ENCODE measurements at places on chromosomes 4 and X.

DNA sequence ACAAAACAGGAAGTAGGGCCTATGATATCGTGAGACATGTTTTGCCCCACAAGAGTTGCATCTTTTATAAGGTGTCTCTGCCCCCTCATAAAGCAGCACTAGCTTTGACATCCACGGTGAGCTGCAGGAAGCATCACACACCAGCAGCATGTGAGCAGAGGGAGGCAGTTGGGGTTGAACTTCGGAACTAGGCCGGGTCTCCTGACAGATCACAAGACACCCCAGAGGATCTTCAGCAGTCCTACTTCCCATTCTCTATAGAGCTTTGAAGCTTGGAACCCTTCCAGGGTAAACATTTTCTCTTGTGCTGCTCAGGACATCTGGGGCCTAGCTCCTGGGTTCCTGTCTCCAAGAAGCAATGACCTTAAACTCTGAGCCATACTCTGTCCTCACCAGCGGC, 27.5 kb downstream of the YY2 start:
- no peak for DNase-seq

- DNase-seq: peak; percentile 4
These were observed 211.4 kb downstream of the GASK1B start for GRCh38 chr4:157961229-157961990.

GRCh38 chr4:127574643-127575042, 58.1 kb upstream of the INTU start:
- no peak for DNase-seq

GRCh38 chr4:78949735-78950134, 10.5 kb upstream of the PAQR3 start:
- DNase-seq: no peak

GRCh38 chrX:70353514-70353913, 63.6 kb downstream of the KIF4A start:
- no peak for DNase-seq

DNA sequence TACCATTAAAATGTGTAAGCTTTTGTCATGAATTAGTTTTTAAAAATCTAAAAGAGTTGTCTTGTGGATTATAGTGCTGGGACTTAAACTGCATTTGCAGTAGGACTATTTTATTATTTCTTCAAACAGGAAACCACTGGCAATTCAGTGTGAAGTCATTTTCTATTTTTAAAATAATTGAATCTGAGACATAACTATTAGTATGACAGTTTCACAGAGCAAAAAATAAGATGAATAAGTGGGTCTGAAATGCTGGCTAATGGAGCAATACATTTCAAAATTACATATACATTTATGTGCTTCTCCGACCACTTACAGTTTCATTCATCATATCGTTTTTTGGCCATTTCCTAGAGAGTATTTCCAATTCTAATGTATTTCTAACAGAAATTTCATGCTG, 75.3 kb upstream of the RAPGEF2 start:
- DNase-seq: peak; percentile 17

- DNase-seq: no peak
These were observed 792 bp downstream of the ADRA2C start for GRCh38 chr4:3766785-3767569.

DNA sequence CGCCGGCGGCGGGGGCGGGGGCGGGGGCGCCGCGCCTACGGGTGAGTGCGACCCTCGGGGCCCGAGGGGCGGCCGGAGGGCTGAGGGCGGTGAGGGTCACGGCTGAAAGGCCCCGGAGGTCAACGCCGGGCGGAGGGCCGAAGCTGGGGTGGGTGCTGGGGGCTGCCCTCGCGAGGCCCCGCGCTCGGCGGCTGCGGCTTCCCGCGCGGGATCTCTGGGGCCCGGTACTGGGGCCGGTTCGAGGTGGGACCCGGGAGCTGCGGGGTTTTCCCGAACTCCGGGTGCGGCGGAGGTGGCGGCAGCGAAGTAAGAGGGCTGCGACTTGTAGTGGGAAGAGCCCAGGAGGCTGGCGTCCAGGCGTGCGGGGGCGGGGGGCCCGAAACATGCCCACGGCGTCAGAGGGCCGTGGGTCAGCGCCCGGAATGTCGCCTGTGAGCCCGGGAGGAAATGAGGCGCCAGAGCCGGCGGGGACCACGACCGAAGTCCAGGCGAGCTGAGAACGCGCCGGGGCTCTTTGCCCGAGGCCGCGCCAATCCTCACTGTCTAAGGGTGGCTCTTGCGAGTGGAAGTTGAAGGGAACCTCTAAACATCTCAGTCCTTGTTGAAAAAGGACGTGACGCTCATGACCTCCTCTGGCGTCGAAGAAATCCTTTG, 407 bp downstream of the IL13RA1 start:
- DNase-seq: no peak

- no peak for DNase-seq
These were observed 8.6 kb downstream of the SHOX start for GRCh38 chrX:639151-639550.

DNA sequence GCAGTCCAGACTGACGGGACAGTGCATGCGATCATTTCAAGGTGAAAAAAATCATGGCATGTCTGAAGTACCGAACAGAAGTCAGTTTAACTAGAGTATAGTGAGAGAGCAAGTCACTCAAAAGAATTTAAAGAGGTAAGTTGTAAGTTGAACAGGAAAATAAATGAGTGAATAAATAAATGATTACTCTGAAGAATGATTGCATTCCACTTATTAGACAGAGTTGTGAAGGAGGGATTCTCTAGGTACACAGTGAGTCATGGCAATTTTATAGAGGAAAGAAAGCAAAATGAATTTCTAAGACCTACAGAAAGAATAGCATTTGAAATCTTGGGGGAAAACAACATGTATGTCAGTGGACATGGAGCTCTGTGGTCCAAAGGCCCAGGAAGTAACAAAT, 37.1 kb upstream of the SLC7A11 start:
- DNase-seq: no peak

DNA sequence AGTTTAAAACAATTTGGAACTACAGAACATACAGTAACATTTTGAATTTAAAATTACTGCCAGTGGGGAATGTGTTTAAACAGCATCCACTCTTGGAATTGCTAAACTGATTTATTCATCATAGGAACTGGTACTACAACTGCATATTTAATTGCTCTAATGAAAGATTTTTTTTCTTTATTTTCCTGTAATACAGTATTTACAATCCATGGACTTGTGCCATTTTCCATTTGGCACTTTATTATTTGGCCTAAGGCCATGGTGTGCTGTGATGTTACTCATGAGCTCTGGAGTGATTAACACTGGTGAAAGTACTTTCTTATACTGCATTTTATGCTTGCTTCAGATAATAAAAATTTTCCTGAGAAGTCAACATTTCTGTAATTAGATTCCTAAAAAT, 69.7 kb upstream of the NUDT6 start:
- DNase-seq: no peak

GRCh38 chrX:37684426-37684825, 1.2 kb upstream of the XK start:
- peak; percentile 11 for DNase-seq

- no peak for DNase-seq
These were observed 77.1 kb upstream of the IGFBP7 start for GRCh38 chr4:57187246-57187645.

GRCh38 chr4:58646126-58646525, 1535.9 kb upstream of the IGFBP7 start:
- DNase-seq: no peak

GRCh38 chrX:78945186-78945912, at the start of gene P2RY10:
Gene P2RY10, plus strand, starts transcription at chrX:78945391. Its CDS starts 15,130 bp downstream, at chrX:78960521.
- DNase-seq: no peak

- DNase-seq: no peak
These were observed 205.9 kb downstream of the AASDH start for GRCh38 chr4:56181140-56181953.

GRCh38 chrX:94366616-94367015, 692.6 kb downstream of the FAM133A start:
- DNase-seq: no peak

DNA sequence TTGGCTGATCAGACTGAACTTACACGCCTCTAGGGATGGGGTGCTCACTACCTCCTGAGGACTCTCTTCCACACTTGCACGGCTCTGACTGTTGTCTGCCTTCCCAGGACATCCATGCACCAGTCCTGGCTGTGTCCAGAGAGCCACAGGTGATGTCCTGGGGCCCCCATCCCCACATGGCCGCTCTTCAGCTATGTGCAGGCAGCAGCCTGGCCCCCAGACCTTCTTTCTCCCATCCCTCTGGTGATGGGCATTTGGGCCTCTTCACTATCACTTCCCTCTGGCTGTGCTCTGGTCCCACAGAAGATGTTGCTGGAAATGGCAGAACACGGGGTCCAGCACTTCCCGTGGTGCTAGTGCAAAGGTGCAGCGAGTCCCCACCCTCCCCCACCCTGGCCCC, 40.9 kb upstream of the HMX1 start:
- DNase-seq: peak; percentile 4

DNA sequence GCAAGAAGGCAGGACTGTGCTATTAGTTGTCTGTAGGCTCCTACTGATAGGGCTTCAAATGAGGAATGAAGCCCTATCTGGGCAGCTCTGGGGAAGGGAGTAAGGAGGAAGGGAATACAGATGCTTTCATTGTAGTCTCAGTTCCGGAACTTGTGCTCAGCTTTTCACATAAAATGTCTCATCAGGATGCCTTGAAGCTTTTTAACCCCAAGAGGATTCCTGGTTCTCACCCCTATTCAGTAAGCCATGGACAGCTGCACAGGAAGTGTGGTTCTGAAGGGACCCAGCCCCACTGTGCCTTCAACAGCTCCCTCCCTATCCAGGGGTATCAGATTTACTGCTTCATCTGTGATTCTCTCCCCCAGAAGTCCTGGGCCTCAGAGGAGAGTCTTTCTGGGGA, 5.0 kb downstream of the ARMCX5 start:
- no peak for DNase-seq

DNA sequence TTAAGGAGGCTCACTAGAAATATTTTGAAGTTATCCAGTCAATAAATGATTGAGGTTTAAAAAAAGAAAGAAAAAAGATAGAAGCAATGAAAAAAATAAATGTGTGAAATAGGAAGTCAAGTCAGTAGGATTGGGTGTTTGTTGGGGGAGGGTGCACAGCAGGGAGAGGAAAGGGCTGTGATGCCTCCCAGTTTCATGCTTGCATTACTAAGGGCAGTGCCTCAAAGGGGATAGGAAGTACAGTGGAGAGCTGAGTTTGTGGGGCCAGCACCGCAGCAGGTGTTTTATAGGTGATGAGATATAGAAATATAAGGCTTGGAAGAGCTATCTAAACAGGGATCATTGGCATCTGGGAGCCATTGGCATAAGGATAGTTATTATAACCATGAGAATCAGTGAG, 919.2 kb downstream of the STIM2 start:
- DNase-seq: no peak

- DNase-seq: no peak
These were observed 41.4 kb upstream of the PPP2R3B start for GRCh38 chrX:427812-428725.

- DNase-seq: no peak
These were observed 265.4 kb upstream of the ADGRL3 start for GRCh38 chr4:60934566-60935295.

DNA sequence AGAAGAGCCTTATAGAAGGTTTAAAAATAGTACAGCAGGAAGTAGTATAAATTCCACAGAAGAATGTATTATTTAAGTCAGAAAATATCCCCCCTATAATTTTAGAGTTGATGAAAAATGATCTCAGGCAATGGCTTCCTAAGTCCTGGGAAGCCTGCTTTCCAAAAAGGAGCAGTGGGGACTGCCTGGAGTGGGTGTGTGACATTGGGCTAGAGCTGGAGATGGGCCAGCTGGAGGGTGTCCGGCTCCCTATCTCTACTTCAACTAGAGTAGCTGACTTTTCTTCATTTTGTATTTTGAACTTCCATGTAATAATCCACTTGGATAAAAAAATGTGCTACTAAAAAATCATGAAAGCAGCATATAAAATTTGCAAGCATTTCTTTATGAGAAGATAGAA, 253.9 kb downstream of the ANK2 start:
- no peak for DNase-seq

- DNase-seq: no peak
These were observed 70.5 kb upstream of the MXD4 start for GRCh38 chr4:2332201-2332975.

DNA sequence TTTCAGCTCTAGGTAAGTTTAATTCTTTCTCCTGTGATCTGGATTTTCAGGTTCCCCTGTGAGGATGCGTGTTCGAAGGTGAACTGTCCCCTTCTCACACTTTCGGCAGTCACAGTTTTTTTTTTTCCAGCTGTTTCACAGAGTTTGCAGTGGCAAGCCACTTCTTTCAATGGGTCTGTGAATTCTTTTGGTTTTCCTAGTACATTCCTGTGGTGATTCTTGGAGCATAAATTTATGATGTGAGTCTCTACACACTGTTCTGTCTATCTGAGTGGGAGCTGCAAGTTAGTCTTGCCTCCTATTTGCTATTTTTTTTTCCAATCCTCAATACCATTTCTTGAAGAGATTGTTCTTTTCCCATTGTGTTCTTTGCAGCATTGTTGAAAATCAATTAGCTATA, 595.5 kb downstream of the RAPGEF2 start:
- no peak for DNase-seq

GRCh38 chr4:111849746-111850284, 295.4 kb upstream of the FAM241A start:
- DNase-seq: no peak

DNA sequence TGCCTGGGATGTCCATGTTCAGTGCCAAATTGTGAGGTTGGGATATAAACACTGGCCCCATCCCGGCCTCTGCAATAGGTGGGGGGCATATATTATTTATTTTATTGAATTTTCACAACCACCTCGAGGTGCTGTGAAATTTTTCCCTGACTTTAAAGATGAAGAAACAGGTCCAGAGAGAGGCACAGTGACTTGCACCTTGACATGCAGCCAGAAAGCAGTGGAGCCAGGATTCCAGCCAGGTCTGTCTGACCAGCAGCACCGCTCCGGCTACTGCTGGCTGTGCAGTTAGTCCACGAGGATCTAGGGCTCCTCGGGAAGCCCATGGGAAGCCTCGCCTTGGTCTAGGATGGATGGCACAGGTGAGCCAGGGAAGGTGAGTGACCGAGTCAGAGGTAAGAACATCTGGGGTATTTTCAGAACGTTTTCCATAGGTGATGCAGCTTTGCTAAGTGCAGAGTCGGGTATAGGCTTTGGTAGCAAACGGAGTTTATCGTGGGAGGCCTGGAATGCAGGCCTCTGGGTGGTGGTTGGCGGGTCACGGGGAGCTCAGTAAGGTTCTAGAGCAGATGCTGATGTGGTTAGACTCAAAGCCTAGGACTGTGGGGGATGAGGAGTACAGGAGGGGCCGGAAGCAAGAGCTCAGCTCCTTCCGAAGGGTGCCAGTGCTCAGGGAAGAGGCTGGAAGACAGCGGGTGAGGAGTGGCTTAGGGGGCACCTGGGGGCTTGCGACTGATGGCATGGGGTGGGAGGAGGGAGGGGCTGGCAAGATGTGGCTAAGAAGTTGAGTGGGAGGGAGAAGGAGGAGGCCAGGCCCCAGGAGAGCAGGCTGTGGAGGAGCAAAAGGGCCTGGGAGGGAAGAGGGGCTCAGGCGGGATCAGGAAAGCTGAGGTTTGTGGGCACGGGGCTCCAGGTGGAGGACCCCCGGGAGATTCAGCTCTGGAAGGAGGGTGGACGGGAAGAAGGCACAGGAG, 107.7 kb upstream of the LRPAP1 start:
- DNase-seq: no peak

- DNase-seq: no peak
These were observed 35.3 kb downstream of the PNPLA4 start for GRCh38 chrX:7891928-7892327.

- no peak for DNase-seq
These were observed 194.0 kb upstream of the TTC29 start for GRCh38 chr4:147139455-147140198.

All from hepatic stellate cell (primary cell).